SK-MEL-5 (cell line): ENCODE measurements at places on chromosomes 13 and 19. TPM values are rescaled to one million over a fixed set of nuclear protein-coding genes. Genes with fewer than 3 reads are reported as not detected.

Gene CNN1
- not detected in 2 replicates for total RNA-seq

- DNase-seq, result no peak
Observed at GRCh38 chr13:93862259-93862658, 617.2 kb downstream of the DCT start.

GRCh38 chr19:29211562-29212355, 1.2 kb downstream of the UQCRFS1 start:
- no peak for DNase-seq

DNA sequence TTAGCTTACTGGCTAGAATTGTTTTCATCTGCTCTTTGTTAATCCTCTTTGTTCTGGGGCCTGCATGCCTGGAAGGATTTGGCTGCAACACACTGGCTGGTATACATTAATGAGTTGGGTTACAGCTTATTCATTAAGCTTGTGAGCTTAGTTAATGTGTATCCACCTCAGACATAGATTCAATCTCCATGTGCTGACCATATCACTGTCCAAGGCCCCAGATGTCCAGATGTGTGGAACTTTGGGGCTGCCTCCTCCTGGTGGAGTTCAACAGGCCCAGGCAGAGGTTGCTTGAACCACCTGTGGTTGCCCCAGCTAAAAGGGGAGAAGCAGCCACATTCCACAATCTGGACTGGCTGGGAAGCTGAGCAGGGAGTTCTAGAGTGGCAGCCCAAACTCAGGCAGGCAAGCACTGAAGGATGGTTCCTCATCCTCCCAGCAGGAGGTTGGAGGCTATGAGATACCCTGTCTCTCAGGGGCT, 5.4 kb downstream of the DIAPH3 start:
- DNase-seq, result no peak

Gene TMPRSS9
- total RNA-seq, result not detected in 2 replicates

DNA sequence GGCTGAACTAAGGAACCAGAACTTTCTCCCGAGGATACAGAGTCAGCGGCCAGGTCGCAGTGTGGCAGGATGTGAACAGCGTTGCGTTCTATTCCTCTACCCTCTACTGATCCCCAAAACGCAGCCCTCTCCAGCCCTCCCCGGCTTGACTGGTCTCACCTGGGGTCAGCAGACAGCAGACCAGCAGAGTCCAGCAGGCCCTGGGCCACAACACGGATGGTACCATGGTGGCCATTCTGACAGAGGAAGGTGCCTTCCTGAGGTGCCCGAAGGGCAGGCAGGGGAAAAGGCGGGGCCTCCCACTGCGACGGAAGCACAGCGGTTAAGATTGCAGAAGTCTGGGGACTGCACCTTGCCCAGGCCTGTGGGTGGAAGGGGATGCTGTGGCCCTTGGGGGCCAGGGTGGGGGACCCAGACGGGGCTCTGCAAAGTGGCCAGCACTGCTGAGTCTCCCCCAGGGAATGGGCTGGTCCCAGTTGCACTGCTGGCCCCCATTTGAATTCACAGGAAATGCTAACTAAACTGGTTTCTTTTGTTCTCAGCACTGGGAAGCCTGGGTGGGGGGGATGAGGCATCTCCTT, at the start of gene ICAM3:
Gene ICAM3 (minus strand): TSS at position 245 of the 581 bp plus-strand sequence. CDS start 10 bp downstream, at position 235.
- DNase-seq, result no peak

Gene LIM2
- total RNA-seq, result not detected in 2 replicates

Gene CRB3
- 0.24 and 0.58 TPM in 2 replicates for total RNA-seq

DNA sequence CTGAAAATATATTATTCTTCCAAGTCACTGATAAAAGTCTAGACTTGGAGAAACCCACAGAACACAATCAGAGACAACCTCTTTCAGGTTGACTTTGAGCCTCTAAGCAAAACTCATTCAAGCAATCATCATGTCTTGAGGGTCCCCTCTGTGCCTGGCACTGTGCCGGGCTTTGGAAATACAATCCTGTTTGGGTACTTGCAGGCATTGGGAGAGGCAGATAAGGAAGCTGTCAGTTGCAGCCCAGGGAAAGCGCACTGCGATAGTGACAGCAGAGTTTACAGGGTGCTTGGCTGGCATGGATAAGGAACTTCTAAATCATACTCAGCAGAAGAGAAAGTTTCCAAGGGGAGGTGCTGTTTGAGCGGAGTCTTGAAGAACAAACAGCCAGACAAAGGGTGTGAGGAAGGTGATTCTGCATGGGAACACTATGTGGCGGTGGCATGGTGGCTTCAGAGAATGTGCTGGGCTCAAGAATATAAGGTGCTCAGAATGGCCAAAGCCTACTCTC, 9.1 kb downstream of the SERP2 start:
- DNase-seq, result no peak

Gene VASP
- 42.6 and 44.1 TPM in 2 replicates for total RNA-seq

- DNase-seq, result no peak
Observed at GRCh38 chr19:43934055-43934984, 762 bp downstream of the ZNF45 start.

Gene FLT1
- 0.03 and 0.18 TPM in 2 replicates for total RNA-seq

DNA sequence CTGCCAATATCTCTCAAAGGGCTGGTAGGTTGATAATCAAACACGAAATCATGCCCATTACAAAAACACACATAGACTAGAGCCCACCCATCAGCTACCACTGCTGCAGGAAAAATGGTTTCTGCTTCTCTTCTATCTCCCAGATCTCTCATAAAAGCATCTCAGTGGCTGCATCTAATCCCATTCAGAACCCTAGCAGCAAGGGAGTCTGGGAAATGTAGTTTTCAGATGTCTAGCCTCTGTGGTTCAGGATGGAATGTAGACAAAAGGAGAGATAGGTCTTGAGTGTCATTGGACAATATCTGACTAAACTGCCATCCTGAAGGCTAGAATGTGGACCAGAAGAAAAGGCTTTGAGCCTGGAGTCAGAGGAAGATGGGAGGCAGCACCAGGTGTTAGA, 32.1 kb downstream of the RDH8 start:
- peak; percentile 40 for DNase-seq

GRCh38 chr19:46732966-46733689, 12.7 kb upstream of the FKRP start:
- DNase-seq, result no peak

DNA sequence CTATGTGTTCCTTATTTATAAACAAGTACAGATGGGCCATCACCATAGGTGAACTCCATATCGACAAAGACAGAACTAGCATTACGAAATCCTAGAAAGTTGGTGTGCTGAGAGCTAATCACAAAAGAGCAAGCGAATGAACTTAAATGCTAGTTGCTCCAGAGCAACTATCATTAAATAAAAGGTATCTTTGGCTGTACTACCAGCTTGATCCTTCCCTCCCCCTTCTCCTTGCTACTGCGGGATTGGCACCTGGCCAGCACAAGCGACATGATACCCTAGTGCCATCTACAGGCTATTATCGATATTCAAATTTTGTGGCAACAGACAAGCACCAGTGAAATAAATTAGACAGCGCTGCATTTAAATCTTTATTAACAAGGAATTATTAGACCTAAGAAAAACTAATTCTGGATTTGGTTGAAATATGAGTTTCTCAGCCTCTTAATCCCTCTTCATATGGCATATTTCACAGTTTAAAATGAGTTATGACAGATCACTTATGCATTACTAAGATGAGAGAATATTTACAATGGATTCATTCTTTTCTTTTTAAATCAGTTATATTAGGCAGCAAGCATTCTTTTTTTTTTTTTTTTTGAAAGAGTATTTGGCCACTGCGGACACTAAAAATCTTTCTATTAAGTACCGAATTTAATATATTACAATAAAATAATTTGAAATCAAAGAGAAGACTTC, 5.8 kb downstream of the PCDH9 start:
- peak; percentile 85 for DNase-seq

- no peak for DNase-seq
Observed at GRCh38 chr13:109795011-109795410, 8.6 kb upstream of the IRS2 start.

GRCh38 chr13:113034451-113035212, 65.6 kb downstream of the MCF2L start:
- peak; percentile 78 for DNase-seq

- DNase-seq, result no peak
Observed at GRCh38 chr13:52096062-52096461, 32.8 kb downstream of the NEK5 start.

GRCh38 chr13:97259798-97260714, 37.9 kb downstream of the MBNL2 start:
- DNase-seq, result no peak

GRCh38 chr13:114070098-114070799, 62.2 kb downstream of the RASA3 start:
- no peak for DNase-seq

Gene ZNF135
- 0.21 and 0.42 TPM in 2 replicates for total RNA-seq

DNA sequence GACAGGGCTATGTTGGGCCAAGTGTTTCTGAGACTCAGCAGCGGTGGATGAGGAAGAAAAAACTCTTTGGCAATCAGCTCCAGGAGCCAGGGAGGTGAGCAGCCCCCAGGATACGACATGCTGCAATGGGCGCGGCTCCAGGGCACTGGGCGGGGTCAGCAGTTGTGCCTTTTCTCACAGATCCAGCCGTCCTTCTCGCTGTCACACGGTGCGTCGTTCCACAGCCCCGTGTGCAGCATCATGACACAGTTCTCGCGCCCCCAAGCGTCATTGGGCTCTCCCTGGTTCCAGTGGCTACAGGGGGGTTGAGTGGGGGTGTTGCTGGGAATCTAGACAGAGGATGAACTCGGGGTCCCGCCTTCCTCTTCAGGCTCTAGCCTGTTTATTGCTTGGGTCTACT, 2.7 kb downstream of the CLEC4G start:
- no peak for DNase-seq

Gene VSTM2B
- not detected in 2 replicates for total RNA-seq

DNA sequence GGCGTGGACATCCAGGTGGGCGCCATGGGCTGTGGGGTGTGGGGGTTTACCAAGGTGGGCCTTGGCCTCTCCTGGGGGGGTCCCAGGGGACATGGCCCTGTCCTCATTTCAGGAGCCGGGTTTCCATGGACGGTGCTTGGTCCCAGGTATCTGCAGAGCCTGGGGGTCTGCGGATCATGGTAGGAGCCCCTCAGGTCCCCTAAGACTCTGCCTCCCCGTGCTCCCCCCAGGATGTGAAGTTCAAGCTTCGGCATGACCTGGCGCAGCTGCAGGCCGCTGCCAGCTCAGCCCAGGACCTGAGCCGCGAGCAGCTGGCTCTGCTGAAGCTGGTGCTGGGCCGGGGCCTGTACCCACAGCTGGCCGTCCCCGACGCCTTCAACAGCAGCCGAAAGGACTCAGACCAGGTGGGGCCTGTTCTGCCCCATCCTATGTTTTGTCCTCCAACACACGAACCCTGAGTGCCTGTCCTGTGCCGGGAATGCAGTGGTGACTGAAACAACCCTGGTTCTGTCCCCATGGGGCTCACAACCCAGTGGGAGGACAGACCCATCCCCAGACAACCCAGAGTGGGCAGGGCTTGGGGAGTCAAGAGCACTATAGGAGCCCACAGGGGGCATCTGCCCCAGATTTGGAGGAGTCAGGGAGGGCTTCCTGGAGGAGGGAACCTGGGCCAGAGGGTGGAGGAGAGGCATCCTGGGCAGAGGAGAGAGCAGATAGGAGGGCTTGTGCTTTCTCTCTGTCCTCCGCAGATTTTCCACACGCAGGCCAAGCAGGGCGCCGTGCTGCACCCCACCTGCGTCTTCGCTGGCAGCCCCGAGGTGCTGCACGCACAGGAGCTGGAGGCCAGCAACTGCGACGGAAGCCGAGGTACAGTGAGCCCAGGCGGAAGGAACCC, 26.8 kb downstream of the DHX34 start:
- DNase-seq, result no peak

DNA sequence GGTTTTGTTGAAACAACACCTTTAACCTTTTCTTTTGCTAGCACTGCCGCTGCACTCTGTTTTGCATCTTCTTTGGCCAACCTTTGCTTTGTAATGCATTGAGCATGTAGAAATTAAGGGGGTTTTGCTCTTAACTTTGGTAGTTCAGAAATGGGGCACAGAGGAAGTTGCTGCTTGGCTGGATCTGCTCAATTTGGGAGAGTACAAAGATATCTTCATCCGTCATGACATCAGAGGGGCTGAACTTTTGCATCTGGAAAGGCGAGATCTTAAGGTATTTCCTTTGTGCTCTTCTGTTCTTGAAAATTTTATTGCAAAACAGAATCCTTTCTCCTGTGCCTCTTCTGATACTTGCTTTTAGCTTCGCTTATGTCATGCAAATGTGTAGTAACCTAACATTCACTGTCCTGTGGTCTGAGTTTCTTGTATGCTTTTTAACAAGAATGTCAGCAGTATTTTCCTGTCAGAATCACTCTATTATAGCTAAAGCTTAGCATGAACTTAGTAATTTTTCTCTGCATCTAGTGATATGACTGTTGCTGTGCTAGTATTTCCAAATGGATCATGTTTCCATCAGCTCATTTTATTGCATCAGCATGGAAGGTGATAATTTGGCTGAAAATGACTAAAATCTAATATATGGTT, 50.7 kb upstream of the AKAP11 start:
- no peak for DNase-seq

Gene SCAMP4
- total RNA-seq, result 38.5 and 41.7 TPM in 2 replicates

DNA sequence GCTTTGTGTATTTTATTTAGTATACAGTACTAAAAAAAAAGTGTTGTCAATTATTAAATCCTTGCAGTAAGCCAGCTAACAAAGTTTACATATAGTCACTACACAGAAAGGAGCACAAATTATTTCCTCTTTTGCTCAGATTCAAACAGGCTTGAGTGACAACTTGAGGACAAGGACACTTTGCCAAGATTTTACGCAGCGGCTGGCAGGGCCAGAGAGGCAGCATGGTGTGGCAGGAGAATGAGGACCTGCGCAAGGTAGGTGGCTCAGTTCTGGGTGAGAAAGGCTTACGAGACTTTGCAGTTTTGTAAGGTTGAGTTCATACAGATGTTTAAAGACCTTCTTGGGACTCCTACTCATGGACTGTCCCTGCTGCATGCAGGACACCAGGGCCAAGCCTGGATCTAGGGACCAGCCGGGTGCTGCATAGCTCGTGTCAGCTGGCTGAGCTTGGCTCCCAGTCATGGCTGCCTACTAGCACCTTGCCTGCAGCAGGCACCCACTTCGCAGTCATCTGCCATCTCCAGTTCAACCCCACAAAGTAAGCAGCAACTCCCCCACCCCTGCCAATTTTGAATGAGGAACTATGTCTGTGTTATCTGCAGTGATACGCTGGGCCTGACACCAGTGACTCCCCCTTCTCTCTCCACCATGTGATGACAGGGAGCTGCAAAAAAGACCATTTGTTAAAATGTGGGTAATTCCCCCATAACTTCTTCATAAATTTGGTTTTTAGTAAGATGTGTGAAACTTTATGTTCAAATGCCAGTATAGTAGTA, 3.7 kb upstream of the TUBA3C start:
- DNase-seq, result no peak

DNA sequence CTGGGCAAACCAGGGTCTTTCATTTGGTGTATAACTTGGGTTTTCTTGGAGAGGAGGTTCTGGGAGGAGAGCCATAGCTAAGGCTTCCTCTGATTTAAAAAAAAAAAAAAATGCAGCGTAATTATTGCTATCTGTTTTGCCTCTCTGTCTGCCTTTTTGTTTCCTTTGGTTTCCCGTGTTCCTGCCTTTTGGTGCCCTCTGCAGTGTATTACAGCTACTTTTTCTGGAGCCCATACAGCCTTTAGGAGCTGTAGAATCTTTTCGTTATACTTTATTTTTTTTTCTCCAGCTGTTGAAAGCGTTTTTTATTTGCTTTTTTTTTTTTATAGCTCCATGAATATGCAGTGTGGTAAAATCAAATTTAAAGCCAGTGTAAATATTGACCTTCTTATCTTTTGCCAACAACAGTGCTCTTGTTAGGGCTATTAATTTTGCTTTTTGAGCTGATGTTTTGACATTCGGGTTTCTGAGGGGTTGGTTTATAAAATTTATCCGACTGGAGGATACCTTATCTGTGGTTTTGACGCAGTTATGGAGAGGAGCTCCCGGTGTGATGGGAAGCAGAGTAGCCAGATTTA, 38.1 kb downstream of the ZNF493 start:
- DNase-seq, result no peak
